ENCODE measurements at places on chromosomes 5 and 9.

DNA sequence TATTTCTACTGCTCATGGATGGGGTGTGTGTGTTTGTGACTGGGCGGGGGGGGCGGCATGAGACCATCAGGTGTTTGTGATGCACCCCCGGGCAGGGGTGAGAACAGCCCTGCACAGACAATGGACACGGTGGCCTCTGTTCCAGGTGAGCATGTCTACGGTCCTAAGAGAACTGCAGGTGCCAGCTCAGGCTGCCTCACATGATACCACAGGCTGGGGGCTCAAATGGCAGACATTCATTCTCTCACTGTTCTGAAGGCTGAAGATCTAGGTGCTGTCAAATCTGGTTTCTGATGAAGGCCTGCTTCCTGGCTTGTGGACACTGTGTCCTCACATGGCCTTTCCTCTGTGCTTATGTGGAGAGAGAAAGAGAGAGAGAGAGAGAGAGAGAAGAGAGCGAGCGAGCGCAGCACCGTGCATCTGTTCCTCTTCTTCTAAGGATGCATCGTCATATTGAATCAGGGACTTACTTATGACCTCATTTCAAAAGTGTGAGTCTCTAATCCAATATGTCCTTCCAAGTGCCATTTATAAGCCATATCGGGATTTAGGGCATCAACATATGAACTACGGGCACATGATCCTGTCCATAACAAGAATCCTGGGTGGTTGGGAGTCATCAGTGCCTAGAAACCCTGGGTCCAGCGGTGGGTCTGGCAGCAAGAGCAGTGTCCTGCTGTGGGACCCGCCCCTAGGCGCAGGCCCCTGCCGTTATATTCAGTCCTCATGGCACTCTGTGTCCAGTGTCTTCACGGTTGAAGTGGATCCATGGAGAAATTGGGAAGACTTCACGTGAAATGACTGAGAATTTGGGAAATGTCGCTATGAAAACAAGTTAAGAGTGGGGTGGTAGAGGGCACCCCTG, 42.5 kb downstream of the NXNL2 start:
- DNase-seq: no peak

DNA sequence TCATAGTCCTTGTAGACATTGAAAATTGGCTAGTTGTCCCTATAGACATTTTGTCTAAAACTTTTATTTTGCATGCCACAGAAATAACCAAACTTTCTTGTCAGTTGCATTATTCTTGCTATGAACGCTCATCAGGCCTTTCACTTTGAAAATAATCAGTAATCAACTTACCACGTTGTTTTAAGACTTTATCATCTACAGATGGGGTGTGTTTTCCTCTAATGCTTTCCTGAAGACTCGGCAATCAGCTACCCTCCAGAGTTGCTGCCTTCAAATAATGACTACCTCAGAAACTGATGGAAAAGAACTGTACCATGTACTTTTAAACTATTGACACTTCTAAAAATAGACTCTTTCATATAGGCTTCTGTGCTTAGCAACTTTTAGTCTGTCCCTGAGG, 33.5 kb upstream of the HSPB3 start:
- no peak for DNase-seq

GRCh38 chr9:112093147-112093869, 81.8 kb downstream of the SUSD1 start:
- no peak for DNase-seq

GRCh38 chr9:136373300-136374182, at the start of gene CARD9:
Gene CARD9 (minus strand): TSS chr9:136373669. CDS start chr9:136372078, 1,591 bp downstream.
- DNase-seq: no peak

- DNase-seq: no peak
These were observed 90.7 kb downstream of the RCL1 start for GRCh38 chr9:4883326-4883873.

GRCh38 chr5:150066901-150067396, 19.4 kb downstream of the CSF1R start:
- no peak for DNase-seq

Measured in naive thymus-derived CD4-positive, alpha-beta T cell (primary cell).